ENCODE measurements at places on chromosomes 7 and 10.

GRCh38 chr7:17674943-17675608 is 265.2 kb downstream of the SNX13 start:
- DNase-seq, result no peak

DNA sequence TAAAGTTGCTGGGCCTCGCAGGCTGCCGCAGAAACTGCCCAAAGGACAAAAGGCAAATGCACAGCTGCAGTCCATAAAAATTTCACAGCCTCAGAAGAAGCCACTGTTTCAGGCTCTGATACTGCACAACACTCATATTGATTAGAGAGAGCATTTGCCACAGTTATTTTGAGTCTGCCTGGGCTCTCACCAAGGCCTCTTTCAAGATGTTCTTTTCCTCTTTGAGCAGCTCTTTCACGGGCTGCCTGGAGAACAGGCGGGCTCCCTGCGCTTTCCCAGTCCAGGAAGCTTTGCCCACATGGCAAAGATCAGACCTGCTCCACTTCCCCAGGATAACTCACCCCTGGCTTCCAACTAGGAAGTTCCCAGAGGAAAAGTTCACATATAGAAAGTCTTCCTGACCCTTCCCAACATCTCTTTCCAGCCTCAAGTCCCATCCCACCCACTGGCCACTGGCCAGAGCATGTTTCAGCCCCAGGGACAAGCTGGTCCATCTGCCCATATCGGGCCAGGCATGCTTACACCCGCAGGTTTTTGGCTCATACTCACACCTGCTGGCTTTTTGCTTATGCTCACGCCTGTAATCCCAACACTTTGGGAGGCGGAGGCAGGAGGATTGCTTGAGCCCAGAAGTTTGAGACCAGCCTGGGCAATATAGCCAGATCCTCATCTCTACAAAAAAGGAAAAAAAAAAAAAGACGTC is 3.3 kb downstream of the SLIT1 start:
- DNase-seq, result no peak

DNA sequence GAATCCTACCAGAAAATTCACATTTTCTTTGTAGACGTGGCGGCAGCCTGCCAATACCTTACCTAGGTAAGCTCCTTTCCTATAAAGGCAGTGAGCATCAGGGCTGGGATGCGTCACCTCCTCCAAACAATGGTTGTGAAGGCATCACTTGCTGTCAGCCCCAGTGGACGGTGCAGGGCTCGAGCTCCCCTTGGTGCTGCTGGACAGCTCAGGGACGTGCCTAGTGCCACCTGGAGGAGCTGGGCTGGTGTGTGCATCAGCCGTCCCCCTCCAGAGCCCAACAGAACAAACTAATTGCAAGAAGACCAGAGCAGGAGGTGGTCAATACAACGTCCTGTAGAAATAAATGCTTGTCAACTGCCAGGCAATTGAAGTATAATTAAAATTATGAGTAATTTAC is 517.5 kb upstream of the FOXK1 start:
- DNase-seq, result no peak

GRCh38 chr10:25451401-25451800 is 276.6 kb downstream of the GPR158 start:
- no peak for DNase-seq

DNA sequence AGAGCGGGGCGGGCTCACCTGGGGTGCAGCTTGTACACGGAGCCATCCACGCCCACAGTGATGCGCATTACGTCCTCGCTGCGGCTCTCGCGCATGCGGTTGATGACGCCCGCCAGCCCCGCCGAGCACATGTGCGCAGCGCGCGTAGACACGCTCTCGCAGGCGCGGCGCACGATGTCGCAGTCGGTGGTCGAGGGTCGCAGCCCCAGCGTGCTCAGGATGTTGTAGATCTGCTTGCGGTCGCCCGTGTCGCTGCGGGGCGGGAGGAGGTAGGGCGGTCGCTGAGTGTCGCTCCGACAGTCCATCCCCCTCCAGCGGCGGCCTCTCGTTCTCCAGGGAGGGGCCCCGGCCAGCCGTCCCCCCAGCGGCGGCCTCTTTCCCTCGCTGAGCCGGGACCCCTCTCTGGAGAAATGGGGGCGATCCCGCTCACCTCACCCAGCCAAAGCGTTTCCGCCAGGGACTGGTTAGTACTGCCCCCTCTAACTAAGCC is 4.4 kb upstream of the MYL7 start:
- DNase-seq, result peak; percentile 41

DNA sequence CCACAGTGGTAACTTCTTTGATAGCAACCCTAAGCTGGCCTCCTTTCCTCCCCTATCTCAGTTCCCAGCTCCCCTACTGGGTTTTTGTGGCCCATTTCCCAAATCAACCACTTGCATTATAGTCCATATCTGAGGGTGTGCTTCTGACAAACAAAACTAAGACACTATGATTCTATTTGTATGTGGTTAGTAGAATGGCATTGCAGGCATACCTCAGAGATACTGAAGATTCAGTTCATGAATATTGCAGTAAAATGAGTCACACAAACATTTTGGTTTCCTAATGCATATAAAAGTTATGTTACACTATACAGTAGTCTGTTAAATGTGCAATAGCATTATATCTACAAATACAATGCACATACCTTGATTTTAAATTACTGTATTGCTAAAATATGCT is 15.4 kb upstream of the TMEM243 start:
- no peak for DNase-seq

DNA sequence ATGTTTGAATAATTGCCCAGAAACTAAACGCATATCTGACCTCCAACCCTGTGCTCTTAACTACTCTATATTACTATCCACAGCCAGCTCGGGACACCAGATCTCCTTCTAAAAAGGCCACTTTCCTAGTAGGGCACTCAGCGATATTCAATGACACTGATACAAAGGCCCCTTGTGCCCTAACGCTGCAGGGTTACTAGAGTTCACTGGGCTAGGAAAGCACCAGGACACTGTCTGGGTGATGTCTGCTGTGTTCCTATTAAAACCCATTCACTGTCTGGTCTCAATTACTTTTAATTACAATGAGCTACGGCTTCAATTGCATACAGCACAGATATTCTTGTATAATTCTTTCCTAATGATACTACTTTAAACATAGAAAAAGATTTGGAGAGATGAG is 91.7 kb downstream of the SORCS1 start:
- DNase-seq, result no peak

- DNase-seq, result no peak
Observed at GRCh38 chr7:2279896-2280295, 34.3 kb downstream of the SNX8 start.

GRCh38 chr10:100046021-100046486 is 35.6 kb downstream of the CPN1 start:
- DNase-seq, result peak; percentile 85

GRCh38 chr7:82156893-82157292 is 286.7 kb downstream of the CACNA2D1 start:
- no peak for DNase-seq

DNA sequence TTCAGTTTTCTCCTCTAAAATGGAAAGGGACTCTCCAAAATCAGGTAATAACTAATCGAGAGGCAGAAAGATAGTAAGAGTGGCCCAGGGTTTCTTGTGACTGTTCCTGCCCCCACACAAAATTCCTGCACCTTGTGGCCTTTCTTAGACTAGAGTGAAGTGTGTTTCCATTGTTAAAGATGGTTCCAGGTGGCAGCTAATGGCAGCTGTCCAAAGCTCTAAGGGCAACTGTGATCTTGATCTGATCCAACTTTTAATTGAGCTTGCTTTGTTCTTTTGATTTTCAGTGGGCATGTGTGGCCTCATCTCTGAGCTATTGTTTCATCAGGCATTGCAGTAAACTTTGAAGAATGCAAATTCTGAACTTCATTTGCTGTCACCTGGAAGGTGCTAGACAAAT is 19.4 kb downstream of the ACSL5 start:
- DNase-seq, result no peak

DNA sequence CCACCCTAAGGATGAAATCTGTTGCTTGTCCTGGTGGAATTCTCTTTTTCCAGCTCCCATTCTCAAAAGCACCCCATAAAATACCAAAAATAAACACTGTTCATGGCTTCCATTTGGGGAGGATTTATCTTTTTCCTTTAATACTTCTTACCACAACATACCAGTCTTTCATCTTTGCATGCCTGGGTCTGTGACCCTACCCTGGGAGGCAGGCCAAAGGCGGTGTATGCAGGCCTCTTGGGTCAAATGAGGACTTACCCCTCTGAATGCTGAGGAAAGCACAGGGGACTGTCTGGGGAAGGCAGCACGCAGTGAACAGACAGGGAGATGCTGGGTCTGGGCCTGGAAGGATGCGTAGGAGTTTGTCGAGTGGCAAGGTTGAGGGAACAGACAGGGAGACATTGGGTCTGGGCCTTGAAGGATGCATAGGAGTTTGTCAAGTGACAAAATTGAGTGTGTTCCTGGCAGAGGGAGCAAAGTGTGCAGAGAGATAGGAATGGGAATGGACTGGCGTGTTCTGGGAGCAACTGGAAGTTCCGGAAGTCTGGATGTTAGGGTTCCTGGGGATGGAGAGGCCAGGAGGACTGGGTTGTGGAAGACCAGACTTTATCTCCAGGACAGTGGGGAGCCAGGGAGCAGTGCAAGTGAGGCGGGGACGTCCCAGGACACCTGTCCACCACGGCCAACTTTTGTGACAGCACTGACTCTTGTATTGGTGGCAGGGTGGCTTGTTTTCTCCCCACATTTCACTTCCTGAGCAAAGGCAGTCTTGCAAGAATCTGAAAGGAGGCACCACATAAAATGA is 40.8 kb downstream of the MYL10 start:
- DNase-seq, result no peak

GRCh38 chr7:1794888-1795542 is 124.9 kb downstream of the ELFN1 start:
- no peak for DNase-seq

- DNase-seq, result no peak
Observed at GRCh38 chr10:26378861-26379294, 59.3 kb upstream of the APBB1IP start.

- DNase-seq, result no peak
Observed at GRCh38 chr7:34655384-34655783, 2.6 kb upstream of the NPSR1 start.

- peak; percentile 69 for DNase-seq
Observed at GRCh38 chr7:42876182-42877068, 35.4 kb downstream of the C7orf25 start.

DNA sequence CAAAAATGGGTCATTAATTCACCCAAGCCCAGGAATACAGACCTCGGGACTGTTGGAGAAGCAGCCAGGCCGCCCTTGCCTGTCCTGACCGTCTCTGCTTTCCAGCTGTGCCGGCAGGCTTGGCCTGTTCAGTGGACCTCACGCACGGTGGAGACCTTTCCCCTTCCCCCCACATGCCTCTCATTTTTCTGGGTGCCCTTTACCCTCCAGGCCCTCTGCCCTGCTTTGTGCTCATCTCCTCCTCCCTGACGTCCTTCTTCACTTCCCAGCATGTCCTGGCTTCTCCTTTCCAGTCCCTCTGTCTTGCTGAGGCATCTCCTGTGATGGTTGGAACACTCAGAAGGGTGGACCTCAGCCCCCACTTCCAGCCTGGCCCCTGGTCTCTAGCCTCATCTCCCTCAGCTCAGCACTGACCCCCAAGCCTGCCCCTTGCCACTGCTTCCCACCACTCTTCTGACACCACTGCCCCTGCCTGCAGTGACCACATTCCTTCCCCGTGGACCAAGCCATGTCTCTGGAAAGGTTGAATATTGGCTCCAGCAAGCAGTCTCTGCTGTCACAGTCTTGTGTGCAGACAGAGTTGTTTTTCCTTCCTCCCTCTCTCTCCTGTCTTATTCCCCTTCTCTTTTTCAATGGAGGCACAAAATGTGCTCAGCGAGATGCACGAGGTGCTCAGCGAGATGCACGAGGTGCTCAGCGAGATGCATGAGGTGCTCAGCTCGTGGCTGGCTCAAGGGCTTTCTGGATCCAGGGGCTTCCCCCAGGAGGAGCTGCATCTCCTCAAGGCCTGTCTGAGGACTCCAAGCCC is 14.9 kb downstream of the BAG3 start:
- DNase-seq, result no peak

GRCh38 chr10:61919646-61920215 is 18.2 kb downstream of the ARID5B start:
- no peak for DNase-seq

- no peak for DNase-seq
Observed at GRCh38 chr7:44975331-44976039, 3.3 kb downstream of the MYO1G start.

- no peak for DNase-seq
Observed at GRCh38 chr10:86753638-86754434, 2.6 kb upstream of the BMPR1A start.

DNA sequence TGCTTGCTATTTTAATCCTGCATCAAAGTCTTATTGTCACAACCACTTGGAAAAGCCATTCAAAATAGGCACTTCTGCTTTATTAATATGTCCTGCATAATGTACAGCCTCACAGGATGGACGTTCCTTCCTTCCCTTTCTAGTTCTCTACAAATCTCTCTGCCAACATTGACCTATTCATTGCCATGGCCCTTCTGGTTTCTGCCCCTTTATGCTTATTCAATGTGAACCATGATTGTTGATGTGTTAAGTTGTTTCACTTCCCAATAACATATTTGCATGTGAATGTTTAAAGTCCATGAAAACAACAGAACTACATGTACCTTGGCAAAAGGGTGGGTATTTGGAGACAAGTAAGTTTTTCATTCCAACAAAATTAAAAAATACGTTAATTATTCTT is 45.7 kb downstream of the COL28A1 start:
- DNase-seq, result no peak

GRCh38 chr7:105985672-105986215 is 22.7 kb downstream of the CDHR3 start:
- DNase-seq, result no peak

DNA sequence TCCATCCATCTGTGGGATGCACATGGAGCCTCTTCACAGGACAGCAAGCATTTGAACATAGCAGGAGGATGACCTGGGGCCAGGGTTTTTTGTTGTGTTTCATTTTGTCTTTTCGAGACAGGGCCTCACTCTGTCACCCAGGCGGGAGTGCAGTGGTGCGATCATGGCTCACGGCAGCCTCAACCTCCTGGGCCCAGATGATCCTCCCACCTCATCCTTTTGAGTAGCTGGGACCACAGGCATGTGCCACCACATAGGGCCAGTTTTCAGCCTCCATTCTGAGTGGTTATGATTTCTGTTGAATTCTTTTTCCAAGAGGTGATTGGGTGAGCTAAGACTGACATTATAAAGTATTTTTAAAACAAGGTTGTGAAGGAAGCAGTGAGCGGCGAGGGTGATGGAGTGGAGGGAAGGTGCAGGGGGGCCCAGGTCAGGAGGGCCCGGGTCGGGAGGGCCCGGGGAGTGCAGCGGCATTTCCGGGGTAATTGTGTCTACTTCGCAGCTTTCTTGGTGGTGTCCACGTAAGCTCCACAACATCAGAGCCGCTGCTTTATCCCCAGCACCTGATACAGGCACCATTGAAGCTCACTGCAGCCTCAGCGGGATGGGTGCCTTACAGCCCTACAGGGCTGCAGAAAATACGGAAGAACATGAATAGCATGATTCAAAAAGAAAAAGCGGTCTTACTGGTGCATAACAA is 12.0 kb upstream of the LARP4B start:
- no peak for DNase-seq

- DNase-seq, result no peak
Observed at GRCh38 chr10:17386616-17387075, 67.7 kb downstream of the ST8SIA6 start.

DNA sequence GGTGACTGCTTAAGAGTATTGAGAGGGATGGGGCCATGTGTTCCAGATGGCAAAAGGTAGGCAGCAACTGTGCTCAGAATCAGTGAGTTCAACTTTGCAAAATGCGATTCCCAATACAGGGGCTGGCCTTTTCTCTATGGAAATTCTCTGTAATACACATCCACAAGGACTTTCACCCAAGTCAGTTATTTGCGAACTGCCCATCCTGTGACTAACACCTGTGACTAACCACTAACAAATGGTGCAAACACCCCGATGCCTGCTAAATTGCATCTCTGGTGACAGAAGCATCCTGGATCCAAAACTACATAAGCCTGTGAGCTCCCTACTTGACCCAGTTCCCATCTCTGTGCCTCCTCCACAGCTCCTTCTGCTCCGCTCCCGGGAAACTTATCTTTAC is 9.0 kb upstream of the CUZD1 start:
- DNase-seq, result no peak
